ENCODE measurements at places on chromosomes 11 and 22.

DNA sequence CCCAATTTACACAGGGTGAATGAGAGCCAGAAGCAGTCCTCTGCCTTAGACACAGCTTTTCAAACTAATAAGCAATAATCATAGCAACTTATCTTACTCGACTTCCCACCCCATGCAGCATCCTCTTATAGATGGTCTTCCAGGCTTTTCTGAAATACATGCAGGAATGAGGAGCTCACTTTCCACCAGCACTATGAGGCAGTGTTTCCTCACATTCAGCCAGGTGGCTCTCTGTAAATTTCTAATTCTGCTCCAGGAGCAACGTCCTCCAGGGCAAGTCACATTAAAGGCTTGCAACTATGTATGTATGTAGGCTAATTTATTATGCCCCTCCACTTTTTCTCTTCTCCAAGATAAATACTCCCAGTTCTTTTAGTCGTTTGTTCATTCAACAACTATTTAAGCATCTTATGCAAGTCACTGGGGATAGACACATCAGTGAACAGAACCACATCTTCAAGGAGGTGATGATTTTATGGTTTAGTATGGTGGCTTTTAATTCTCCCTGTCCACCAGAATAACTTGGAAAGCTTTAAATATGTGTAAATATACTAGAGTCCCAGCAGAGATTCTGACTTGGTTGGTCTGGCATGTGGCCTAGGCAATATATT is 59.9 kb downstream of the PAK1 start:
- no peak for DNase-seq
- H3K27me3 ChIP-seq, result no peaks in the 10 kb centered on the region
- H3K4me1 ChIP-seq, result peaks cover 34% of the 10 kb centered on the region
- no peaks in the 10 kb centered on the region for H3K36me3 ChIP-seq

DNA sequence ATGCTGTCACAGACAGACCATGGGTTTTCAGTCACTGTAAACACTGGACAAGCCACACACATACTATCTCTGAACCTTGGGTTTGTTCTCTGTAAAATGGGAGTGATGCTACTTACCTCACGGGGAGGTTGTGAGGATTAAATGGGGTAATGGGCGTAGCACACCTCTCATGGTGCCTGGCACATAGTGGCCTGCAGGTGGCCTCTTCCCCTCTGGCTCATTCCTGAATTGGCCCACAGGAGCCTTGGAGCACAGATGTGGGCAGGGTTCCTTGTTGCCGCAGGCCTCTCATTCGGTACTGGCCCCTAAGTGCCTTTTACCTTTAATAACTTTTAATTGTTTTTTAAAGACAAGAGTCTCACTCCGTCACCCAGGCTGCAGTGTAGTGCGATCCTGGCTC is 11.7 kb downstream of the MICAL2 start:
- H3K4me1 ChIP-seq, result peaks cover 68% of the 10 kb centered on the region
- peaks cover 6% of the 10 kb centered on the region for H3K36me3 ChIP-seq
- peak overlapping the region; percentile 25 for H3K27ac ChIP-seq
- no peak for DNase-seq
- no peak overlapping the region for H3K4me3 ChIP-seq

- no peaks in the 10 kb centered on the region for H3K27me3 ChIP-seq
- peaks cover 18% of the 10 kb centered on the region for H3K36me3 ChIP-seq
- H3K27ac ChIP-seq, result peak overlapping the region; percentile 97
- DNase-seq, result peak; percentile 63
- peaks cover 39% of the 10 kb centered on the region for H3K4me1 ChIP-seq
These were observed 745 bp upstream of the FAM118A start for GRCh38 chr22:45308957-45309421.

- H3K4me1 ChIP-seq, result peaks cover 12% of the 10 kb centered on the region
- no peak overlapping the region for H3K4me3 ChIP-seq
- no peaks in the 10 kb centered on the region for H3K27me3 ChIP-seq
- H3K27ac ChIP-seq, result no peak overlapping the region
- no peaks in the 10 kb centered on the region for H3K36me3 ChIP-seq
- DNase-seq, result no peak
These were observed 18.8 kb upstream of the ZBTB16 start for GRCh38 chr11:114040706-114041211.

- H3K4me1 ChIP-seq, result peaks cover 7% of the 10 kb centered on the region
- no peaks in the 10 kb centered on the region for H3K36me3 ChIP-seq
- no peaks in the 10 kb centered on the region for H3K27me3 ChIP-seq
- no peak for DNase-seq
- H3K4me3 ChIP-seq, result no peak overlapping the region
- no peak overlapping the region for H3K27ac ChIP-seq
These were observed 26.5 kb upstream of the WNT7B start for GRCh38 chr22:46003271-46004091.

DNA sequence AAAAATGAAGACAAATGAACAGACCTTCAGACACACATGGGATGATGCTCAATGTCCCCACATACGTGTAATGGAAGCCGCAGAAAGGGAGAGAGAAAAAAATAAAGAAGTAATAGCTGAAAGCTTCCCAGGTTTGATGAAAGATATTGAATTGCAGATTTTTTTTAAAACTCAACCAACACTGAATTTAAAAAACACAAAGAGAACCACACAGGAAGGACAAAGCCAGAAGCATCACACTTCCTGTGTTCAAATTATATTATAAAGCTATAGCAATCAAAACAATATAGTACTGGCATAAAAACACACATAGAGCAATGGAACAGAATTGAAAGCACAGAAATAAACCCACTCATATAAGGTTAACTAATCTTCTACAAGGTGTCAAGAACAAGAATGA is 26.5 kb downstream of the TMEM45B start:
- H3K27me3 ChIP-seq, result no peaks in the 10 kb centered on the region
- H3K27ac ChIP-seq, result no peak overlapping the region
- no peaks in the 10 kb centered on the region for H3K36me3 ChIP-seq

- DNase-seq, result no peak
- no peaks in the 10 kb centered on the region for H3K4me1 ChIP-seq
- H3K27me3 ChIP-seq, result no peaks in the 10 kb centered on the region
These were observed 104.4 kb upstream of the PLET1 start for GRCh38 chr11:112364962-112365481.

DNA sequence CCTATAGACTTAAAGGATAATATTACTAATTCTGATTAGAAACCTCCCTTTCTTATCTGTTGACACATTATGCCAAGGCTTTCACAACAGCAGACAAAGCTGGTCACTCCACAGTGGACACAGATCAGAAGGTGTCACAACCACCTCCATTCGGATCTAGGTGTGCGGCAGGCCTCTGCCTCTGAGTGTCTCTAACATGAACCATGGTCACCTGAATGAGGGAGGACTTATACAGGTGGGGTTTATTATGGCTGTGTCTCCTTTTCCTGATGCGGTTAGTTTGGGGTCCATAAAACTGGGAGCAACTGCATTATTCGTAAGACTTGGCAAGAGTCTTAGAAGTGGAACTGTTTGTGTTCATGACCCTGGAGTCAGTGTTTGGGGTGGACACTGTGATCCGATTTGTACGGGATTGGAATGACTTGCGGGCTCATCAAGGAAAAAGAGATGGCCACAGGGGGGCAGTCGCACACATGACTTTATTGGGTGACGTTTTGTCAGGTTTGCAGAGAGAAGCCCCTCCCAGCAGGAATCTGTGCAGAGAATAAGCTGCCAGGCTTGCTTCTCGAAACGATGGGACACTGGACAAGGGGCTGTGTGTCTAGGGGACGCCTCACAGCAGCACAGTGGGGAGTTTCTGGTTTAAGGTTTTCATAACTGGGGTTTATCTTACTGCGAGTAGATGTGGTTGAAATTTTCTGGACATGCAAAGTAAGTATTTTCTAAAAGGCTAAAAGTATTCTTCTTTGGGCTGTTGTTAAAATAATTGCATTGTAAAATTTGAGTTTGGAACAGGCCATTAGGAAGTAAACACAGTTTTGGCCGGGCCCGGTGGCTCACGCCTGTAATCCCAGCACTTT is 90.6 kb downstream of the GAB4 start:
- no peak overlapping the region for H3K27ac ChIP-seq
- peak; percentile 80 for DNase-seq
- H3K27me3 ChIP-seq, result peaks cover 20% of the 10 kb centered on the region
- no peak overlapping the region for H3K4me3 ChIP-seq

DNA sequence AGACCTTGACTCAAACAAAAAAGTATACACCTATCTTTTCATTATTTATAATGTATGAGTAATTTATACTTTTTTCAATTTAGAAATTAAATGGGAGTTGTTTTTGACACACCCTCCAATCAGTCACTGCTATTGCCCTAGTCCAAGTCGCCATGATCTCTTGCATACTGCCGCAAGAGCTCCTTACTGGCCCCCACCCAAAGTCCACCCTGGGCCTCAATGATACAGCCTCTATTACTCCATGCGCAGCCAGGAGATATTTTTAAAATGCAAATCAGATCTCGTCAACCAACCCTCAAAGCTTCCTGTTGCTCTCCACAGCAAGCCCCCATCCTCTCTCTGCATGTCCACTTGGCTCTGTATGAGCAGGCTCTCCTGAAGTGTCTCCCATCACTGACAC is 12.8 kb upstream of the LMO1 start:
- no peaks in the 10 kb centered on the region for H3K4me1 ChIP-seq
- H3K4me3 ChIP-seq, result no peak overlapping the region
- no peaks in the 10 kb centered on the region for H3K36me3 ChIP-seq

GRCh38 chr11:73428699-73429098 is 52.5 kb downstream of the RELT start:
- no peak for DNase-seq
- H3K4me1 ChIP-seq, result peaks cover 11% of the 10 kb centered on the region
- no peak overlapping the region for H3K27ac ChIP-seq
- no peaks in the 10 kb centered on the region for H3K27me3 ChIP-seq
- no peak overlapping the region for H3K4me3 ChIP-seq
- H3K36me3 ChIP-seq, result no peaks in the 10 kb centered on the region

DNA sequence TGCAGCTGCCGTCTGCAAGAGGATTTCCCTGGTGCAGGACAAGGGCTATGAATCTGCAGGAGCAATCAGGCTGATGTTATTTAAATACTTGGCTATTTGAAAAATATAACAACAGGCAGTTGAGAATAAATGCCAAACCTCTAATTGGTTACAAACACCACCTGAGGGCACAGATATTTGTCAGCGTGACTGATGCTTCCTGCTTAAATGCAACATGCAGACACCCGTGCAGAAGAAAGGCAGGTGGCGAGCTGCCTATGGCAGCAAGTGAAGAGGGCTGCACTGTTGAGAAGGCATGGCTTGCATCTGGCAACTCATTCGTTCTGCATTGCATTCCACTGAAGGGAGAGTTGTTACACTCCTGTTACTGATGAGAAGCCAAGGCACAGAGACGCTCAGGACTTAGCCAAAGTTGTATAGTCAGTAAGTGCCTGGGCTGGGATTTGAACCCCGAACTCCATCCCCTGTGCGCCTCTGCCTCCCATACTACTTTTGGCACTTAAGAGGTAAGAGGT is 350.6 kb downstream of the TENM4 start:
- no peaks in the 10 kb centered on the region for H3K4me1 ChIP-seq
- no peak for DNase-seq
- peaks cover 7% of the 10 kb centered on the region for H3K27me3 ChIP-seq
- H3K36me3 ChIP-seq, result no peaks in the 10 kb centered on the region

DNA sequence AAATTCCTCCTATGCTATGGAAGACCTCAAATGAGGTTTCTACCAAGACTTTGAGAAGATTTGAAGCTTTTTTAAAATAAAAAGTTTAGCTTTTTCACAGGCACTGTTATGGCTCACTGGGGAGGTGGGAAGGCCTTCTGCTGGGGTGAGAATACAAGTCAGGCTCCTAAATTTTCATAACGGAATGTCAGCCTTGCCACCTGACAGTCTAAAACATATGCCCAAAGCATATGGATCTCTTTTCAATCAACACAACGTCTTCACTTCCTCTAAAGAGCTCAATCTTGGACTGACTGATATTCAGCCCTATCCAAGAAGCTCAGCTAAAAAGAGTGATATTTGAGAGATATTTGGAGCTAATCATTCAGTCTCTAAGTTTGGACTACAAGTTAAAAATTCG is 57.1 kb upstream of the LIN7C start:
- no peaks in the 10 kb centered on the region for H3K4me1 ChIP-seq
- H3K27ac ChIP-seq, result no peak overlapping the region
- DNase-seq, result no peak
- H3K36me3 ChIP-seq, result no peaks in the 10 kb centered on the region
- no peak overlapping the region for H3K4me3 ChIP-seq

- peaks cover 67% of the 10 kb centered on the region for H3K4me1 ChIP-seq
- peak overlapping the region; percentile 55 for H3K27ac ChIP-seq
- no peak overlapping the region for H3K4me3 ChIP-seq
- peaks cover 43% of the 10 kb centered on the region for H3K36me3 ChIP-seq
These were observed 4.5 kb downstream of the POLDIP3 start for GRCh38 chr22:42610186-42610585.

- H3K4me3 ChIP-seq, result no peak overlapping the region
- H3K4me1 ChIP-seq, result no peaks in the 10 kb centered on the region
- no peaks in the 10 kb centered on the region for H3K36me3 ChIP-seq
- H3K27me3 ChIP-seq, result no peaks in the 10 kb centered on the region
- no peak for DNase-seq
- H3K27ac ChIP-seq, result no peak overlapping the region
These were observed 62.1 kb downstream of the RBFOX2 start for GRCh38 chr22:35966314-35967045.

DNA sequence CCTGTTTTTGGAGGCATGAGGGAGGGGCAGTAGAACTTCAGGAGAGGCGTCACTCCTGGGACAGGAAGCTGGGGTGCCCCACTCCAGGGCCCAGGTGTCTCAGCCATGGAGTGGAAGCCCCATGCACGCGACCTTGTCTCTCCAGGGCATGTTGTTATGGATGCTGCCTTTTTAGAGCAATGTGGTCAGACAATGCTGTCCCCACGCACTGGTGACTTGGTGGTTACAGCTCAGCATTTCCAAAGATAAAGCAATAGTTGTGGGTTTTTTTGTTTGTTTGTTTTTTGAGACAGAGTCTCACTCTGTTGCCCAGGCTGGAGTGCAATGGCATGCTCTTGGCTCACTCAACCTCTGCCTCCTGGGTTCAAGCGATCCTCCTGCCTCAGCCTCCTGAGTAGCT is 22.3 kb downstream of the EIF4G2 start:
- no peak for DNase-seq
- H3K27me3 ChIP-seq, result no peaks in the 10 kb centered on the region
- H3K4me3 ChIP-seq, result no peak overlapping the region
- no peaks in the 10 kb centered on the region for H3K36me3 ChIP-seq
- H3K27ac ChIP-seq, result no peak overlapping the region

DNA sequence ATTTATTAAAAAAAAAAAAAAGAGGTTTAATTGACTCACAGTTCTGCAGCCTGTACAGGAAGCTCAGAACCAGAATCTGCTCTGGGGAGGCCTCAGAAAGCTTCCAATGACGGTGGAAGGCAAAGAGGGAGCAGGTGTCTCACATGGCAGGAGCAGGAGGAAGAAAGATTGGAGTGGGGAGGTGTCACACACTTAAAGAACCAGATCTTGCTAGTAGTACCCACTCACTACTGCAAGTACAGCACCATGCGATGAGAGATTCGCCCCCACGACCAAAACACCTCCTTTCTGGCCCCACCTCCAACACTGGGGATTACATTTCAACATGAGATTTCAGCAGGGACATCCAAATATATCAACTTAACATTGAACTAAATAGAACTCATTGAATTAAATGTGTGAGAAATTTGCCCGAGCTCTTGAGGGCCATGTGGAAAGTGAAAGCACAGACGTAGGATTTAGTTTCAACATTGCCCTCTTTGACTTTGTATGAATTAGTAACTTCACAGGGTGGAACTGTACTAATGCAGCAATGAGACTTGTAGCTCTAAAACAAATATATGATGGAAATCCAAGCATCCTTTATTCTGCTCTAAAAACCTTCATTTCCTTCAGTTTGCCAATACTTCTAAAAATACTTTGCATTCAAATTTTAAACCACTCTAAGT is 628.2 kb downstream of the FAM181B start:
- DNase-seq, result no peak
- H3K27me3 ChIP-seq, result no peaks in the 10 kb centered on the region
- no peaks in the 10 kb centered on the region for H3K36me3 ChIP-seq
- H3K4me3 ChIP-seq, result no peak overlapping the region
- H3K4me1 ChIP-seq, result no peaks in the 10 kb centered on the region
- no peak overlapping the region for H3K27ac ChIP-seq

Data from activated CD4-positive, alpha-beta T cell treated with anti-CD3 and anti-CD28 coated beads for 36 hours (primary cell).